Small intestine (tissue), 16 donors: ENCODE measurements at places on chromosomes 11 and 22.

DNA sequence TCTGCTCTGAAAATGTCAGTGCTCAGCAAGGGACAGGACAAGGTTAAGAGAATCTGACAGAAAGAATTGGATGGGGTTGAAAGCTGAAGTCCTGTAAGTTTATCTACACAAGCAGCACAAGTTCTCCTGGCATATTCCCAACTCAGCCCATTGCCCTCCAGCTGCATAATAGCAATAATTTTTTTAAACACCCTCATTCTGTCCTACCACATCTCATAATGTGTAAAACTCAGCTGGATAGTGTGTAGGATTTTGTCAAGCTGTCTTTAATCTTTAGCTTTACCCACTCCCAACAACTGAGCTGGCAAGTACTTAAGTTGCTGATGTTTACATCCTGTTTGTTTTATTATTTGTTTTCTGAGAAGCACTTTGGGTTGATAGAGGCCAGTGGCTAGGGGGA lies 158.9 kb downstream of the CADM1 start:
- H3K4me1 ChIP-seq: no peaks in the 10 kb centered on the region
- no peaks in the 10 kb centered on the region for H3K36me3 ChIP-seq
- no peaks in the 10 kb centered on the region for H3K27me3 ChIP-seq
- no peak overlapping the region for H3K27ac ChIP-seq
- no peak overlapping the region for H3K4me3 ChIP-seq

GRCh38 chr11:66473608-66474515 lies 6.4 kb upstream of the DPP3 start:
- H3K4me1 ChIP-seq: no peaks in the 10 kb centered on the region
- DNase-seq: no peak
- H3K36me3 ChIP-seq: no peaks in the 10 kb centered on the region
- no peaks in the 10 kb centered on the region for H3K27me3 ChIP-seq
- no peak overlapping the region for H3K4me3 ChIP-seq
- no peak overlapping the region for H3K27ac ChIP-seq

DNA sequence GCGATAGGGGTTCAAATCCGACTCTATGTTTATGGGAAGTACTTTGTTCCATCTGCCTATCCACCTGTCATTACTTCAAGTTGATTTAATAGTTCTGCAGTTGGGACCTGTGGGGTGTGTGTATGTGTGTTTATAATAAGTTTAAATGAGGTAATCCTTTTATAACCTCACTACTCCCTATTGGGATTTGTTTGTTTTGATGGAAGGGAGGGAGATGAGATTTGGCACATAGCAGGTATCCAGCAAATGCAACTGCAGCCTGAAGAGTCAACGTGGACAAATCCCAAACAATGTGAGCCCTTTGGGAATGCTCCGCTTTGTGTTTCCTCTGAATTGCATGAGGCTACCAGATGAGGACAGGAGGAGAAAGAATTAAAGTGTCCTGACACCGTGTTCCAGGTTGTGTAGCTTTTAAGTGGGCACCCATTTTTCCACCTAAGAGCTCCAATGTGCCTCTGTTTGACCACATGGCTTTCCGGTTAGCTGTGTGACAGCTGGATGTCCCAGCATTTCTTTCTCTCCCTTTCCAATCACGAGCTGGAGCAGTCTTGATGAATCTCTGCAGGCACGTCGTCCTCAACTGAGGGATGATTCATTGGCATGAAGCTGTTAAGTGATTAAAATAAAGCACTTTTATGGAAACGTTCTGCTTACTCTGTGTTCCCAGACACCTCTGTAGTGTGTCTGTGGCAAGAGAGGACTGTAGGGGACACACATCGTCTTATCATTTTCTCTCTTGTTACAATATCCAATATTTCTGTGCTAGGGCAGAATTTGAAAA lies 610.7 kb downstream of the NTM start:
- no peak overlapping the region for H3K4me3 ChIP-seq
- H3K4me1 ChIP-seq: no peaks in the 10 kb centered on the region
- no peak for DNase-seq
- no peaks in the 10 kb centered on the region for H3K27me3 ChIP-seq

- no peak overlapping the region for H3K27ac ChIP-seq
- no peak overlapping the region for H3K4me3 ChIP-seq
- H3K36me3 ChIP-seq: no peaks in the 10 kb centered on the region
- no peak for DNase-seq
Measured at GRCh38 chr11:110345743-110346142, 49.3 kb upstream of the RDX start.

DNA sequence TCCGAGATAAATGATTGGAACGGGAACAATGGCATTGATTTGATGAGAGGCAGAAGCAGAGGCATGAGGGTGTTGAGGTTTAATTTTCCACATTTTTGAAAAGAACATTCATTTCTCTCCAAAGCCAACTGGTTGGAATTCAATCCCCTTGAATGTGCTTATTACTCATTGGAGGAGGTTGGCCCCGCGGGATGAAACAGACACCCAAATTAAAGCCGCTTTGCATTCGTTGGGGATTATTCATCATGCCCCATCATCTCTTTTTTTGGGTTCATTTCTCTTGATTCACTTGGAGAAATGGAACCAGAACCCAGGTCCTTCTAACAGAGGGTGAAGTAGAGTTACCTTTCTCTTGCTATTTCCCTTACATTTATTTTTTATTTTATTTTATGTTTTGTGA lies 47.6 kb upstream of the PARVG start:
- no peaks in the 10 kb centered on the region for H3K36me3 ChIP-seq
- DNase-seq: no peak
- no peaks in the 10 kb centered on the region for H3K27me3 ChIP-seq
- H3K4me1 ChIP-seq: no peaks in the 10 kb centered on the region
- H3K27ac ChIP-seq: no peak overlapping the region

- H3K27me3 ChIP-seq: no peaks in the 10 kb centered on the region
- no peaks in the 10 kb centered on the region for H3K4me1 ChIP-seq
- DNase-seq: no peak
- H3K36me3 ChIP-seq: no peaks in the 10 kb centered on the region
Measured at GRCh38 chr22:36874309-36874696, 13.5 kb downstream of the NCF4 start.

- no peak for DNase-seq
- no peaks in the 10 kb centered on the region for H3K4me1 ChIP-seq
- peaks cover 15% of the 10 kb centered on the region for H3K36me3 ChIP-seq
- no peak overlapping the region for H3K4me3 ChIP-seq
- no peak overlapping the region for H3K27ac ChIP-seq
- no peaks in the 10 kb centered on the region for H3K27me3 ChIP-seq
Measured at GRCh38 chr11:18369398-18369797, 25.0 kb upstream of the LDHA start.

- H3K27me3 ChIP-seq: no peaks in the 10 kb centered on the region
- peaks cover 5% of the 10 kb centered on the region for H3K36me3 ChIP-seq
- H3K4me1 ChIP-seq: no peaks in the 10 kb centered on the region
- H3K4me3 ChIP-seq: no peak overlapping the region
- DNase-seq: no peak
Measured at GRCh38 chr22:19139001-19139356, 5.5 kb downstream of the ESS2 start.

- H3K36me3 ChIP-seq: peaks cover 19% of the 10 kb centered on the region
- H3K4me3 ChIP-seq: no peak overlapping the region
- no peak overlapping the region for H3K27ac ChIP-seq
- no peaks in the 10 kb centered on the region for H3K4me1 ChIP-seq
- no peaks in the 10 kb centered on the region for H3K27me3 ChIP-seq
Measured at GRCh38 chr22:23816156-23816976, 22.4 kb downstream of the DERL3 start.

DNA sequence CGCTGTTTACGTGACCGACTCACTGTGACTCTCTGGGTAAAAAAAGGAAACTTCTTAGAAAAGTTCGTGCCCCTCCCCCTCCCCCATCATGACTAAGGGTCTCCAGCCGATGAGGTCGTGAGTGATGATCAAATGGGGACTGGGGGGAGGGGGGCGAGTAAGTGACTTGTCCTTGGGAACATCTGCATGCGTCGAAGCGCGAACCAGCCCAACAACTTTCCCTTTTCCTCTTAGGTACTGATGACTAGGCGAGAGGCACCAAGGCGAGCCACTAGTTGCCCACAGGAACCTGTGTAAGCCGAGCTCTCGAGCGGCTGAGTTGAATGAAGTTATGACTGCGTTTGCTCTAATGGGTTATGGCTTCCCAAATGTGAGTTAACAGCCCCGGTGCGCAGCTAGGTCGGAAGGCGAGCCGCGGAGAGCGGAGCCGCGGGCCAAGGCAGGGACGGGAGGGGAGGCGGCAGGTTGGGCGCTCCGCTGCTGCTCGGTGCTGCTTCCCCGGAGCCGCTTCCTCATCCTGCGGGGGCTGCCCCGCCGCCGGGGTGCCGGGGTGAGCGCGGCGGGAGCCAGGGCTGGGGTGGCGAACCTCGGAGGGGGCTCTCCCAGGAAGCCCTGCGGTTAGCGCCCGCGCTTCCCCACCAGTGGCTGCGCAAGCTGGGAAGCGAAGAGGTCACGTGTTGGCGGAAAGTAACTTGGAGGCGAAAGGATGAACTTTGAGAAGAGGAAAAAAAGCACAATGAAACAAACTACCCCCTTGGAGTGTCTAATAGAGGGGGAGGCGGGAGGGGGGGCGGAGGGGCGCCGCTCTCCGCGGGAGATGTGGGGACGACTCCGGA lies 22.1 kb upstream of the BDNF start:
- H3K4me3 ChIP-seq: no peak overlapping the region
- peaks cover 63% of the 10 kb centered on the region for H3K27me3 ChIP-seq
- no peak overlapping the region for H3K27ac ChIP-seq
- no peaks in the 10 kb centered on the region for H3K36me3 ChIP-seq

- no peaks in the 10 kb centered on the region for H3K27me3 ChIP-seq
- peaks cover 6% of the 10 kb centered on the region for H3K36me3 ChIP-seq
- peak overlapping the region; percentile 92 for H3K27ac ChIP-seq
- no peaks in the 10 kb centered on the region for H3K4me1 ChIP-seq
- peak; percentile 91 for DNase-seq
Measured at GRCh38 chr11:9575260-9576240, 2.1 kb downstream of the WEE1 start.

DNA sequence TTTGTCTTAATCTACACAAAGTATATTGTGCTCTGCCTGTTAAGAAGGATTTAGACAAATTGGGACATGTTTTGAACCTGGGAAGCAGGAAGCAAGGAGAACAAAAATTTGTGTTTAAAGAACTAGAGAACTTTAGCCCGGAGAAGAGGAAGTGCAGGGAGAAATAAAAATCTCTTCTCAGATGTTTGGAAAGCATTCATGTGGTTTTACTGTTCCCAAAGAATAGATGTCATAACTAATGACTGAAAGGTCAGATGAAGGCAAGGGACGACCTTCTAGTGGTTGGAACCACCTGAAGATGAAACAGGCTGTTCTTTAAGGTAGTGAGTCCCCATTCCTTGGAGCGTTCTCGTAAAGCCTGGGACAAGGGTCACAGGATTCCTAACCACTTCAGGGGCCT lies 38.3 kb downstream of the IRAG1 start:
- no peaks in the 10 kb centered on the region for H3K27me3 ChIP-seq
- DNase-seq: no peak
- H3K36me3 ChIP-seq: peaks cover 4% of the 10 kb centered on the region
- H3K27ac ChIP-seq: no peak overlapping the region

GRCh38 chr11:128766591-128767081 lies 72.8 kb downstream of the FLI1 start:
- H3K4me1 ChIP-seq: no peaks in the 10 kb centered on the region
- H3K36me3 ChIP-seq: no peaks in the 10 kb centered on the region
- H3K27me3 ChIP-seq: no peaks in the 10 kb centered on the region
- DNase-seq: no peak
- H3K27ac ChIP-seq: no peak overlapping the region

GRCh38 chr11:75642402-75643113 lies 26.3 kb downstream of the MAP6 start:
- no peaks in the 10 kb centered on the region for H3K36me3 ChIP-seq
- no peak for DNase-seq
- peaks cover 7% of the 10 kb centered on the region for H3K4me1 ChIP-seq
